Small intestine (tissue), 16 donors: ENCODE measurements at places on chromosomes 11 and 22. TPM values are rescaled to one million over a fixed set of nuclear protein-coding genes. Genes with fewer than 3 reads are reported as not detected.

Gene HSPA8
- polyA plus RNA-seq: 1,201 TPM

Gene CARNS1
- not detected for polyA plus RNA-seq

Gene PRRG4
- polyA plus RNA-seq: 5.1 TPM

Gene OR51B4
- not detected for polyA plus RNA-seq

Gene ABCC8
- 0.81 TPM for polyA plus RNA-seq

Gene C11orf86
- polyA plus RNA-seq: 801 TPM

Gene PHOX2A
- 0.86 TPM for polyA plus RNA-seq

Gene ISX
- 131 TPM for polyA plus RNA-seq

DNA sequence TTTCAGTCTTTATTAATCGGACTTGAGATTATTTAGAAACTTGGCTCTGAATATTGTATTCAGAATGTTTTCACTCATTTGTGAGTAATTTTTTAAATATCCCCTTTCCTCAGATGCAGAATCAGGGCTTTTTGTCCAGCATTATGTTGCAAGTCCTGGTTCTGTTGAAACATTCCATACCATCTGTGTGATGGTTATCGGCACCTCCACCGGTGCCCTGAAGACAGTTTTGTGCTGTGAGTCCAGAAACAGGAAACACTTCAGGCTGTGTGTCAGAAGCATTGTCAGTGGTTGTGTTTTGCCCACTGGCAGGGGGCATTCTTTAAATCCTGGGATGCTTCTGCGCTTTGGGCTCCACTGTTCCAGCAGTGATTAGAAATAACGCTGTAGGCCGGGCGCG, 20.4 kb downstream of the CDPF1 start:
- DNase-seq: no peak

GRCh38 chr22:50114221-50115021, 24.6 kb downstream of the MOV10L1 start:
- no peak for DNase-seq

DNA sequence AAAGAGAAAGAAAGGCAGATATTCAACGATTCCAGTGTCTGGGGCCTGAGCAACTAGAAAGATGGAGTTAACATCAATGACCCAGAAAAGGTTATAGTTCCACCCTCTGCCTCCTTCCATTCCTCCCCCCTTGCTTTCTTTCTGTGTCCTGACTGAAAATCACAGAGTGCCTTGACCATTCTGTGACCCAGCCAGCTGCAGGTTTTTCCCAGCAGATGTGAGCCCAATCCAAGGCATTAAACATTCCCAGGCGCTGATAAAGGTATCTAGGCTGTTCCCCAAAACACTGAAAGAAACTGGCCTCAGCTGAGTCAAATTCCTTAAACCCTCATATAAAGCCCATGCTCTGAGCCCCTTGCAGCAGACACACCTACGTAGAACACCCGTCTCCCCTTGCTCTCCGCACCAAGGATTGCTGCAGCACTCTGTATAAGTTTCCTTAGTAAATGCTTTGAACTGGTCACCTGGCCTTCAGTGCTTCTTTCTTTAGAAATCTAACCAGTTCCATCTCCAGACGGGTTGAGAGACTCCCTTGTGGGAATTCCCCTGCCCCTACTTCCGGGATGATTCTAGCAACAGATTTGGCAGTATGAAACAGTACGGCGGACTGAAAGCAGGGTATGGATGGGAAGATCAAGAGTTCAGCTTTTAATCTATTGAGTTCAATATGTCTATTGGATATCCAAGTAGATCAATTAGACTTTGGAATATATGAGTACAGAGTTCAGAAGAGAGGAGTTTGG, 48.8 kb upstream of the ZC3H12C start:
- DNase-seq: no peak

DNA sequence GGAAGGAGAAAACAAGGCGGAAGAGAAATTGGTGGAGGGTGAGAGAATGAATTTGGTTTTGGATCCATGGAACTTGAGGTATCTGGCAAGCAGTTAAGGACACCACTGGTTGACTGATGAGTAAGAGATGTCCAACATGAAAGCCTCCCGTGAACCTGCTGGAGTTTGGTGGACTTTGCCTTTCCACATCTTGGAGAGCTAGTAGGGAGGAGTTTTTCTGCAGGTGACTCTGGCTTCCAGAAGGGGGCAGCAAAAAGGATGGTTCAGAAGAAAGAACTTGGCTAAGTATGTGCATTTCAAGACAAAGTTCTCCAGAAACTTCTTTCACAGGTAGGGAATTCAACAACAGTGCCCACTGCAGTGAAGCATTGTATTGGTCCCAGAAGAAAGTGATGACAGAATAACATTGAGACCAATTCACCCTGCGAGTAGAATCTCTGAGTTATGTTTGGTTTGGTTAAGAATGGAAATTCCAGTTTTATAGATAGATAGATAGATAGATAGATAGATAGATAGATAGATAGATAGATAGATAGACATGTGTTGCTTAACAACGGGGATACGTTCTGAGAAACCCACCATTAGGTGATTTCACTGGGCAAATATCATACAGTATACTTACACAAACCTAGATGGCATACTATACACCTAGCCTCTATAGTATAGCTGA, 28.5 kb downstream of the DCDC1 start:
- peak; percentile 4 for DNase-seq

DNA sequence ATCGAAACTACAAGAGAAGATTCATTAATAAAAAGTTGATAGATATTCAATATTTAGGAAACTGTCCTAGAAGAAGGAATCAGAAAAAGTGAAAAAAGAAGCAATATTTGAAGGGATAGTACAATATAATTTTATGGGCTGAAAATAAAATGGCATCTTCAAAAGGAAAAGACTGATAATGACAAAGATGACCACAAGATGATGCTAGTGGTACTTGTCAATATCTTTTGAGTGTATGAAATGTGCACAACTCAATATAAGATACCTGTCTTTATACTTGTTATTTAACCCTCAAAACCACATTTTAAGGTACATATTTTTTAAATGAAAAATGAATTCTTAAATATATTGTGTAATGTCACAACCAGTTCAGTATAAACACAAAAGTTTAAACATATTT, 1059.6 kb upstream of the RAG2 start:
- no peak for DNase-seq

DNA sequence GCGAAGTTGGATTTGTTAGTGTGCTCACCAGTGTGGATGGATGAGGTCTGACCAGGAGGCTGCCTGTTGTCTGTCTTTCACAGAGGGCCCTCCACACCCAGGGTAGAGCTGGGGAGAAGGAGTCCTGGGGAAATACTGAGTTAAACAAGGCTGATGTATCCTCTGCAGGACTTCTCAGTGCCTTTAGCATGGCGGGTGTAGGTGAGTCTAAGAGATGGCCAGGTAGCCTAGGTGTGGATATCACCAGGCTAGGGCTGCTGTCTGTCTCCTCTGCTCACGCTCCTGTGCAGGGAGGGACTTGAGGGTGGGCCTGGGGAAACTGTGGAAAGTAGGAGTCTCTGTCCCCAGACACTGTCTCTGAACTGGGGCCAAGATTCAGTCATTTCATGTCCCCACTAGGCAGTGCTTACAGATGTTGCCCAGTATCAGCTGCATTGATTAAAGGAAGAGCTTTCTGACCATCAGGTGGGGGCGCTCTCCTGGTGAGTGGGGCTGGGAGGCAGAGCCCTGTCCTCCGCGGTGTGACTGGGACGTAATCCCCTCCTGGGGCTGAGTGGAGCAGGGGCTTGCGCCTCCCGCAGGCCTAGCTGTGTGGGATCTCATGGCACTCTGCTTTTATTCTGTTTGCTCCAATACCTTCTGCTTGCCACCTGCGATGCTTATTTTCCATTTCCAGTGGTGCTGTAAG, 35.5 kb upstream of the CCDC188 start:
- DNase-seq: no peak

DNA sequence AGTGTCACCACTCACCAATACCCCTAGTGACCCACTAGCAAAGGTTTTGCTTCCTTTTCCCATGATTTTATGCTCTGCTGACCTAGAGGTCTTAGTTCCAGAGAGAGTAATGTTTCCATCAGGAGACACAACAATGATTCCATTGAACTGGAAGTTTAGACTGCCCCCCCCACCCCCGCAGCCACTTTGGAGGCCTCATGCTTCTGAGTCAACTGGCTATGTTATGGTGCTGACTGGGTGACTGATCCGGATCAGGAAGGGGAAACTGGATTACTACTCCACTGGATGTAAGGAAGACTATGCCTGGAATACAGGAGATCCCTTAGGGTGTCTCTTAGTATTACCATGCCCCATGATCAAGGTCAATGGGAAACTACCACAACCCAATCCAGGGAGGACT, 633.6 kb downstream of the OPCML start:
- no peak for DNase-seq

DNA sequence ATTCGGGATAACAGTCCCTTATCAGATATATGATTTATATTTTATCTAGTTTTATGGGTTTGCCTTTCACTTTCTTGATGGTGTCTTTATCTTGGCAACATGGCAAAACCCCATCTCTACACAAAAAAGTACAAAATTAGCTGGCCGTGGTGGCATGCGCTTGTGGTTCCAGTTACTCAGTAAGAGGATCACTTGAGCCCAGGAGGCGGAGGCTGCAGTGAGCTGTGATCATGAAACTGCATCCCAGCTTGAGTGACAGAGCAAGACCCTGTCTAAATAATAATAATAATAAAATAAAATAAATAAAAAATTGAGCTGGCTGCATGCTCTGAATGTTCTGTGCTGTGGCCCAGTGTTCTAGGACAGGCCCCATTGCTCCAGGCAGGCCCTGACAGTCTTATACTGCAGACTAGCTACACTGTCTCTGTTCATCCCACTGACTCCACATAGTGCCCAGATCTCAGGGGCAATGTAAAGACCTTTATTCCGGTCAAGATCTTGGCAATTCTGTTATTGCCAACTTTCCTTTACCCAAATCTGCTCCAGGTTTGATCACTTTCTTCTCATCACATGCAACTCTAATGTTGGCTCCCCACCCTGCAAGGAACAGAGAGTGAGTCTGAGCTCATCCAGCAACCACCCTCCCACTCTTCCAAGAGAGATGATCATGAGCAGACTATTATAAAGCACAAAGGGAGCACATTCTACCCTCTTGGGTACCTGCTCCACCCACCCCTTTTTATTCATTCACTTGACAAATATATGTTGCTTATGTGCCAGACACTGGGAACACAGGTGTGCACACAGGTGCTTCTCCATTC, 8.8 kb downstream of the HSPA8 start:
- DNase-seq: no peak

GRCh38 chr22:36726007-36726380, 22.4 kb upstream of the CACNG2 start:
- DNase-seq: no peak

GRCh38 chr11:35343033-35343598, 76.2 kb downstream of the SLC1A2 start:
- DNase-seq: peak; percentile 31

DNA sequence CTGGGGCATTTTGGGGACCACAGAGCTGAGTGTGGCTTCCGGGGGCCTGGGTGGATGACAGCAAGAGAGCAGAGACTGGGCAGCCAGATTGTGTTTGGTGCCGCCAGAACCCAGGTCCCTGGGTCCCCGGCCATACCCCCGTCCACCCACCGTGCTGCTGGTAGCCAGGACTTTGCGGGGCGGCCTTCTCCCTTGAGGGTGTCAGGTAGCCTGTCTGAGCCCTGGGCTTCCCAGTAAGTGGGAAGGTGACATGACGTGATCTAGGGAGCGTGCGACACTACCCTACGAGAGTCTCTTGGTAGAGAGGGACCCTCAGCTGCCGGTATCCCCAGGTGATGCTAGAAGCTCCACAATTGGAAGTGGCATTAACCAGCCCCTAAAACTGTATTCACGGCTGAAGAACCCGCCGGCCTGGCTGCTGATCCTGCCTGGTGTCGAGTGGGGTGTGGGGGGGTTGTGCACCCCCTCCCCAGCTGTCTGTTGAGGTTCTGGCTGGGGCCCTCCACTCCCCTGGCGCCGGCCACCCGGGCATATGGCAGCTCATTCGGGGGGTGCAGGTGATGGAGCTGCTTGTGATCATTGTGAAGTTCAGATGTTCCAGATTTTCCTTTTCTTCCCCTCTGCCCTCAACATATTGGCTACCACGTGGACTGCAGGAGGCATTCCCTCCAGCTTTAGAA, 66.9 kb downstream of the MPPED1 start:
- DNase-seq: no peak

GRCh38 chr22:28369854-28370253, 309.8 kb downstream of the TTC28 start:
- peak; percentile 28 for DNase-seq

DNA sequence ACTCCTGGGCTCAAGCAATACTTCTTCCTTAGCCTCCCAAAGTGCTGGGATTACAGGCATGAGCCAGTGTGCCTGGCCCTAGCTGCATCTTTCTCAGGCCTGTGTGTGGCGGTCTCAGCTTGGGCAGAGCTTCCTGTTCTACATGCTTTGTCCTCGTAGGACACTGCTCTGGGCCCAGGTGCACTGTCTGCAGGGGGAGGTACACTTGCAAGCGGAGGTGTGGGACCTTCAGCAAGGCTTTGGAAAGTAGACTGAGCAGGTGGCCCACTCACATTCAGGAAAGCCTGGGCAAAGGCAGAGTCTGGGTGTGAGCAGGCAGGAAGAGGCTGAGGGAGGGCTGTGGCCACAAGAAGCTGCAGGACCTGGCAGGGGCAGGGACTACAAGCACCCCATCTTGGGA, 33.6 kb upstream of the SUSD2 start:
- DNase-seq: no peak

GRCh38 chr11:120835601-120836228, 188.2 kb upstream of the TBCEL start:
- peak; percentile 69 for DNase-seq

DNA sequence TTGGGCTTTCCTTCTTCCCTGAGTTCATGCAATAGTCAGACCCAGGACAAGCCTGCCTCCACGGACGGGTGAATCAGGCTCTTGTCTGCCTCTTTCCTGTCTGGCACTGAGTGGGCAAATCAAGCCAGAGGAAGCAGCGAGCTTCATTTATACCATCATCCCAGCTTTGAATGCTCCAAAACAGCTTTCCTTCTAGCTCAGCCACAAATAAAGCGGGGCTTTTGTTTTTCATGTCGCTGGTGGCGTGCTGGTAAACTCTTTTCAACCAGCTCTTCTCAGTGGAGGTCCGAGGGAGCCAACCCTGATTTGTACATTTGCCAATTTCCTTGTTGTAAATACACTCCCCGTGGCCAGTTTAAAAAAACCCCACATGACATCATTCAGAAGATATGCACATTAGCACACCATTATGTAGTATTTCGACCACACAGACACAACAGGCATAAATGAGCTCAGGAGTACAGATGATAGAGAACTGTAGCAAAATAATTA, 8.6 kb downstream of the C11orf91 start:
- DNase-seq: peak; percentile 74

GRCh38 chr22:30361916-30362650, 5.3 kb downstream of the CCDC157 start:
- DNase-seq: no peak

- DNase-seq: no peak
Observed at GRCh38 chr22:33192156-33192555, 134.0 kb upstream of the SYN3 start.

GRCh38 chr22:20131597-20131858, at the start of gene ZDHHC8:
Gene ZDHHC8, plus strand, starts transcription at chr22:20131804. Its CDS starts 144 bp downstream, at chr22:20131948.
- no peak for DNase-seq

- no peak for DNase-seq
Observed at GRCh38 chr11:44113018-44113417, 17.5 kb downstream of the EXT2 start.

GRCh38 chr11:120807414-120808150, 216.3 kb upstream of the TBCEL start:
- DNase-seq: no peak

GRCh38 chr11:72580642-72580950, 93.6 kb downstream of the PDE2A start:
- no peak for DNase-seq
